ENCODE measurements at places on chromosomes 6 and 20.

- no peak for DNase-seq
Measured at GRCh38 chr20:53223626-53224172, 251.5 kb downstream of the TSHZ2 start.

DNA sequence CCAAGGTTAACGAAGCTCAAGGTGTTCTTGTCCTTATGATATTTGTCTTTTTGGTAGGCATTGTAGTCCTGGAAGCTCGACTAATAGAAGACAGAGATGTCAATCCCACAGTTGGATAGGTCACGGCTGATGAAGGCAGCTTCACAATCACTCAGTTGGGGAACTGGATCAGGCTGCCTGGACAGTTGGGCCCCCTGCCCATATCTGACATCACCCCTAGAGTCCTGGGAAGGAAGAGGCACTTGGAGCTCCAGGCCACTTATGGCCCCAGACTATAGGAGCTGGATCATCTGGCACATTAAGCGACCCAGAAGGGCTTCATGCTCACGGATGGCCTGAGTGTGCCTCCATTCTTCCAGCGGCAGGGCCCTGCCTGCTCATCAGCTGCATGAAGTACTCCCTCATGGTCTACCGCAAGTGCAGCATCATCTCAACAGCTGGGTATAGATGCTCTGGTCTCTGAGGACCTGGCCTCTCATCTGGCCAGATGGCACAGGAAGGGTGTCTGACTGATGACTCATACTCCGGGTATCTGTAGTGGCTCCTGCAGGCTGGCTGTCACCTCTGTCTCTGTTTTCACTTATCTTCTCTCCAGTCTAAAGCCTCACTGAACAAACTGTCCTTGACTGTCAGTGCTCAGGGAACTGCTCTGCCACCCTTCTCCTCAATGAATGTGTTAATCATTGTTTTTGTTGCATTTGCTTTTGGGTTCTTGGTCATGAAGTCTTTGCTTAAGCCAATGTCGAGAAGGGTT lies 29.2 kb upstream of the SSR1 start:
- peak; percentile 69 for DNase-seq

GRCh38 chr6:122869437-122870024 lies 80.5 kb downstream of the SMPDL3A start:
- peak; percentile 52 for DNase-seq

- no peak for DNase-seq
Measured at GRCh38 chr6:11353921-11354389, 121.5 kb upstream of the NEDD9 start.

GRCh38 chr6:41727705-41728072 lies 7.7 kb downstream of the TFEB start:
- no peak for DNase-seq

DNA sequence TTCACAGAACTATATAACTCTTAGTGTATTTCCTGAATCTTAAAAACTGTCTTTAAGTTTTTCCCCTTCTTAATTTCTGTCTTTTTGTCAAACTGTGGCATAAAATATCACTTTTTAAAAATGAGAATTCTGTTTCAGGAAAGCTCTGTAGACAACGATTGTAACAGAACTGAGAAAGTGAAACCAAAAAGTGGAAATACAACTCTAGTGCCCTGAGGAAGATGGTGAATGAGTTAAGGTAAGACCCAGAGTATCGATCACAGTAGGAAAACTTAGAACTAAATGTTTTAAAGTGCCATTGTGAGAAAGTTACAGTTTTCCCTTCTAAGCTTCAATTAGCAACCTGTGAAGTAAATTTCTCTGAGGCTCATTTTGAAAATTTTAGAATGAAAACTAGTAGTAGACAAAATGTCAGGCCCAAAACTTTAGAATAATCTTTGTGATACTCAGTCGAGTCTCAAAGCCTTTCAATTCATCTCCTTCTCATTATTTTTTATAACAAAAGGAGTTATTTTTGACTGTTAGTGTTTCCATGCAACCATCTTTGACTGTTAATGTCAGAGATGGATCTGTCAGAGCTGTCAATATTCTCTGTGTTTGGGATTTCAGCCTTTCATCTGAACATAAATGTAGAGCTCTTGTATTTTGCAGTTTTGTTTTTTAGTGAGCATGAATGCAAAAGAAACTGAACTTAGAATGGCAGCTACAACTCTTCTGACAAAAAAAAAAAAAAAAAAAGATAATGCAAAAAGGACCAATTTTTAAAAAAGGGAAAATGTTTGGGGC lies 19.0 kb upstream of the TRDN start:
- no peak for DNase-seq

GRCh38 chr20:4086771-4087687 lies 71.7 kb upstream of the RNF24 start:
- DNase-seq, result no peak

DNA sequence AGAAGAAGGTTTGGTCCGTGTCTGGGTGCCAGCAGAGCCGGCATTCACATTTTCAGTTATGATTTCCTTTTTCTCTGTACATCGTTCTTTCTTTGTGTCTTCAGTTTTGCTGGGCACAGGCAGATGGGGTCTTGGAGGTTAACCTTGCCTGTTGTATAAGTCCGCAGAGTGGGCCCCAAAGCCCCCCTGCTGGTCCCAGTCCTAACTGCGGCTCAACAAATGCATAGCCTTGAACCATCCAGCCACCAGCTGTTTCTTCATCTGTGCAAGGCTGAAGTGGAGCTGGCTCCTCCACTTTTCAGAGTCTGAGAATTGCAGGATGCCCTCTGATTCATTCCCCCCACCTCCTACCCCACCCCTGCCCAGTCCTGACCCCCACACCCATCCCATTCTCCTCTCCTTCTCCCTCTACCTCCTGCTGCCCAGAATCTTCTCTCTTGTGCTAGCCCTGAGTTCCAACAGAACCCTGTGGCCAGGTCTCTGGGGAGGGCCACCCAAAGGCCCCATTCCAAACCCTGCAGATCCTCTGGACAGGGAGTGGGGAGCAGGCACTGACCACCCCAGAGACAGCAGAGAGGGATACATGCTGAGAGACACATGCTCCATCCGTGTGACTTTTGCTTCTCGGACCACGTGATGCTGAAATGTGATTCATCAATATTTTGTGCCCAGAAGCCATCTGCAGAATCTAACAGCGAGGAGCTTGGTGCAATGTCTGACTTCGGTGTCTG lies 386.5 kb upstream of the SULF2 start:
- no peak for DNase-seq

DNA sequence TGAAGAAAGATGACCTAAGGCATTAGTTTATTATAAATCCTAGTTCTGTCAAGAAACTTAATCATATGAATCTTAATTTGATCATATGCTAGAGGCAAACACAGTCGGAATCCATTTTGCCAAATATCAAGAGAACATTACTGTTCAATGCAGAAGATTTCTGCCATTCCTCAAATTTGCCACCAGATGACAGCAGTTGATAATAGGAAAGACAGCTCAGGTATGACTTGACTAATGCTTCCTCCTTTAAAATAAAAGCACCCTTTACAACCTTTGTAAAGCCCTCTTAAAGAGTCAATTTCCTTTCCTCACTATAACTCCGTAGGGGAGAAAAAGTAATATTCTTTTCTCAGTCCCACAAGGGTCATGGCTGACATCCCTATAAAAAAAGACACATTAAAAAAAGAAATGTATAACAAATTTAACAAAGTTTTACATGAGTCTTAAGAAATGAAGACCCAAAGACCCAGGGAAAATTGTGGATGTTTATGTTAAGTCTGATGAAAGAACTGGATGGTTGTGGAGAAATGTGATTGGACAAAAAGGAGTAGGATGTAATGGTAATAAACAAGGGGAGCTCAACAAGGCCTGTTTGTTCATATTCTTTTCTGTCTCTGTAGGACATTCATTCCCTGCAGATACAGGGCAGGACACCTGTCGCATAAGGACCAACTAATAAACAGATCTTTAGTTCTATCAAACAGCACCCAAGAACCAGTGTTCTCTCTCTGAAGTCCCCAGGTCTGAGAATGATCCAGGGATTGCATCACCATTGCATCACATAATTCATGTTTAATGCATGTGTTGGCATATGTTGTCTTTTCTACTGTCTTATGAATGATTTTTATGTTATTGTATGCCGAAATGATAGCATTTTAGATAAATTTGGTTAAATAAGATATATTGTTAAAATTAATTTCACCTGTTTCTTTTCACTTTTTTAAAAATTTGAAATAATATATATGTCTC lies 23.0 kb upstream of the IL17A start:
- DNase-seq, result peak; percentile 6

DNA sequence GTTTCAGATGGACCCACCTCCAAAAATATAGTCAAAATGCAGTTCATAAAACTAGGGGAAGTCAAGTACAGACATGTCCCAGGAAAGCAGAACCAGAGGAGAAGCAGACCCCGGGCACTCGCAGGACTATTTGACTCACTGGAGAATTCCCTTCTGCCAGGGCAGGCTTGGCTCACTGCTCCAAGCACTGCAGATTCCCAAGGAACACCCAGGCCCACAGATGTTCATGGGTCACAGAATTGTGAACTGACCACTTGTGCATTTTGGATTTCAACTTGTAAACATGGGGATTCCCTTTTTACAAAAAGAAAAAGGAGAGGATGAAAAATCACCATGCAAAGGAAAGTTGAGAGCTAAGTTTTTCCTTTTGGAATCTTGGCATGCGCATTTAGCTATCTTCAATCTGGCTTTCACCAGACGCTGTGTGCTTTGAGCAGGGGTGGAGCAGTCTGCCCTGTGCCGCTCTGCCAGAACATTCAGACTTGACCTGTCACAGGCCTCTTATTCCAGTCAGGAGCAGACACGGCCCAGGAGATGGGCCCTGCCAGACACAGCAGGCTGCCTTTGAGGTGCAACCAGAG lies 237.5 kb upstream of the TAB2 start:
- no peak for DNase-seq

DNA sequence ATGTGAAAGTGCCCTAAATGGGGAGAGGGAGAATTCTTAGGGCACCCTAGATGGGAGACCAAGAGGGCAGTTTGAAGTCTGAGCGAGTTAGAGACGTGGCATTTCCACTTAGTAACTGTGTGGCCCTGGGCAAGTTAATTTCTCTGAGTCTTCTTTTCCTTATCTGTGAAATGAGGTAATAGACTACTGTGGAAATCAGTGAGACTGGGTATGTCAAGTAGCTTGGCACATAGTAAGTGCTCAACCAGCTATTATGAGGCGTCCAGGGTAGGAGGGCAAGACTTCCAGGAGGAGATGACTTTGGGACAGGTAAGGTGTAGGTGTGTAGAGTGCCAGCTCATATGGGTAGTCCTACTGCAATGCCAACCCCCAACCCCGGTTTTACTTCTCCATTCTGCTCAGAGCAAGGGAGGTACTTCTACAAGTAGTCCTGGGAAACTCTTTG lies 770 bp downstream of the KIF3B start:
- DNase-seq, result no peak
